ENCODE measurements at places on chromosomes 6 and 20.

DNA sequence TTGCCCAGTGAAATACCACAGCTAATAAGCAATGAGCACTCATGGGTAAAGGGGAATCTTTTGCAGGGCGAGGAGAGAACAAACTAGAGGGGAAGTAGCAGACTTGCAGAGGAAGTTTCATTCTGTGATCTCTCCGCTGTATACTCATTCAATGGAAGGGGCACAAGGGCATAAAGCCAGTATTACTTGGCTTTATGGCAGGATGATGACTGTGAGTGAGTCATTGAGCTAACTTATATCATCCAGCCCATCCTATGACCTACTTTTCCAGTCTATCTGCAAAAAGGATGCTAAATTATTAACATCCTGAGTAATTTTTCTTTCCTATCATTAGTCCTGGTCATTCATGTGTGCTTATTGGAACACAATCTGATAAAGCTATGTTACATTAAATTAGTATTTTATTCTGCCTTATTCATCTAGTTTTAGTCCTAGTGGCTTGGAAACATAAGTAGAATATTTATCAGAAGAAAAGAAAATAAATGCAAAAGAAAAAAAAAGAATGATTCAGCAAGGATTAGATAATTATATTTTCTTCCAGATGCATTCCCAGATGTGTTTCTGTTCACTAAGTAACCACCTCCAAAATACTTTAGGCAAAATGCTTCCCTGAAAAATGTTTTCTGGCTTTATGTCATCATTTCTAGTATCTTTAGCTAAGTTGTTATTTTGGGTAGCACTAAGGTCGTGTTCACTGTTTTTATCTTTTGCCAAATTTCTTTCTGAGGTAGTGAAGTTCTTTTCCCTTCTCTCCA is 471.7 kb downstream of the CDKAL1 start:
- no peak for DNase-seq

DNA sequence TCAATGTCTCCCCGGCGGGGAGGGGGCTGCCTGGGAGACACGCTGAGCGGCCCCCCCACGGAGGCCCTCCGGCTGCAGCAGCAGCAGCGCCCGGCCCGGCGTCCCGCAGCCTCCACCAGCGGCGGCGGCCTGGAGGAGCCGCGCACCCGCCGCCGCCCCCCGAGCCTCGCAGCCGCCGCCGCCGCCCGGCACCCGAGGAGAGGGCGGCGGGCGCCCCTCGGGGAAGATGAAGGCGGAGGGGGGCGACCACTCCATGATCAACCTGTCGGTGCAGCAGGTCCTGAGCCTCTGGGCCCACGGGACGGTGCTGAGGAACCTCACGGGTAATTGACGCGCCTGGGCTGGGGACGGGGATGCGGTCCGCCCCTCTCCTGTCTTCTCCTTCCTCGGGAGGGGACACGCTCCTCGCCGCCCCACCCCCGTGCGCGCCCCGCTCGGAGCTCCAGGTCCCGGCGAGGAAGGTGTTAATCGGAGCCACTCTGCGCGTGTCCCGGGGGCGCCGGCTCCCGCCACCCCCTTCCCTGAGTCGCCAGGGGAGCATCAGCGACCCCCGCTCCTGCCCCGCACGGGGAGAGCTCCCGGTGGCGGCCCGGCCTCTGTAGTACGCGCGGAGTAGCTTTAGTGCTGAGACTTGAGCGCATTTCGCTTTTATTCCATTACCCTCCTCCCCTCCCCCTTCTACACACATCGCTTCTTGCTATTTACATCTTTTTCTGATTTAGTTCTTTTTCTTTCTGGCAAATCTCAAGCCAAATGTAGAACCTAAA is 686 bp downstream of the TMEM170B start:
- DNase-seq: peak; percentile 36

- no peak for DNase-seq
Observed at GRCh38 chr6:143000811-143001210, 55.8 kb upstream of the HIVEP2 start.

GRCh38 chr20:32160341-32160740 is 47.2 kb downstream of the PLAGL2 start:
- DNase-seq: no peak

- no peak for DNase-seq
Observed at GRCh38 chr6:43913375-43914271, 143.6 kb downstream of the VEGFA start.

DNA sequence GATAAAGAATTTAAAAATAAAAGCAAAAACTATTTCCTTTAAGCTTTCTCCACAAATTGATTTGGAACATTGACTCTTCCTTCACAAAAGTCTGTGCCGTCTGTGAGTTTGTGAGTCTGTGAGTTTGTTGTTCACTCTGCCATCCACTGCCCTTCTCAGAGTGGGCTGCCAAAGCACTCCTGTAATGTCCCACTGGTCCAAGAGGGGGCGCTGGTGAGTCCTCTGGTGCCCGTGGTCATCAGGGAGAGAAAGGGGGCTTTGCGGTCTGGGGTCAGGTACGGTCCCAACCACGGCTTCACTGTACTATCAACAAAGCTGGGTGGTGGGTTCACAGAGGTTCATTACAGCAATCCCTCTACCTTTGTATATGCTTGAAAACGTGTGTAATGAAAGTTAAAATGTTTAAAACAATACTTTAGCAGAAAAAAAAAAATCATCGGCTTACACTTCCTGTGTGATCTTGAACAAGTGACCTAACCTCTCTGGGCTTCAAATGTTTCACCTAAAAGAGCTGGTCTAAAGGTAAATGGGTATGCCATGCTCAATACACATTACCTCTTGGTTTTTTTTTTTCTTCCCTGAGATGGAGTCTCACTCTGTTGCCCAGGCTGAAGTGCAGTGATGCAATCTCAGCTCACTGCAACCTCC is 5.6 kb upstream of the ANKRD60 start:
- peak; percentile 49 for DNase-seq

DNA sequence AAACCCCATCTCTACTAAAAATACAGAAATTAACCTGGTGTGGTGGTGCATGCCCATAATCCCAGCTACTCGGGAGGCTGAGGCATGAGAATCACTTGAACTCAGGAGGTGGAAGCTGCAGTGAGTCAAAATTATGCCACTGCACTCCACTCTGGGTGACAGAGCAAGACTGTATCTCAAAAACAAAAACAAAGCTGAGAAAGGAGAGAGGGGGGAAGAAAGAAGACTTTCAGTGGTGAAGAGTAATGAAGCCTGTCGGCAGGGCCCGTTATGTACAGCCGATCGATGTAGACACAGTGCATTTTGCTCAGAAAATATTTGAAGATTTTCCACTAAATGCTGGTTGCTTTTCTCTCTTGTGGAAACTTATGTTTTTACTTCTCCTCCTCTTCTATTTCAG is 13.8 kb downstream of the VAPB start:
- DNase-seq: no peak

DNA sequence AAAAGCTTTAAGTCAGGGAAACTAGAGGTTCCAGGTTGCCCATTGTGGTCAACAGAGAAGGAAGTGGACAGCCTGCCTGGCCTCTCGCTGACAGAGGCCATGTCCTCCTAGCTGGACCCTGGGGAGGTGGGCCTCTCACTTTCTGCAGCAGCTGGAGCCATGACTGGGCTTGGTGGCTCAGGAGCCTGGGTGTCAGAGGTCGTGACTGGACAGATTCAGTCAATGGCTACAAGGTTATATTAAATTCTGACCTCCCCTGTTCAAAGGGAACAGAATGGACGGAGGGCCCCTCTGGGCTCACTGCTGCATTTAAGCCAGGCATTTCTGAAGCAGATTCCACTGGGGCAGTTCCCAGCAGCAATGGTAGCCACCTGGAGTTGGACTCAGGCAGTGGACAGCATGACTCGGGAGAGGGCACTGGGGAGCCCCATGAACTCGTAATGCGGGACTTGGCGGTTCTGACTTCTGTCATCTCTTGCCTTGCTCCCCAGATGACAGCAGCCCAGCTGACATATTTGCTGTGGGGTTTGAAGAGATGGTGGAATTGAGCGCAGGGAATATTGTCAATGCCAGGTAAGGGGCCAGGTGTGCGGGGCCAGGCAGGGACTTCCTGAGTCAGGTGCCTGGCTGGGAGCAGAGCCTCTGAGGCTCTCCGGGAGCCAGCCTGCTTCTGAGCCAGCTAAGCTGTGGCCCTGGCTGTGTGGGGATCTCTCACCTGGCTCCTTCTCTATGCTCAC is 86.7 kb downstream of the SYNJ2 start:
- no peak for DNase-seq

DNA sequence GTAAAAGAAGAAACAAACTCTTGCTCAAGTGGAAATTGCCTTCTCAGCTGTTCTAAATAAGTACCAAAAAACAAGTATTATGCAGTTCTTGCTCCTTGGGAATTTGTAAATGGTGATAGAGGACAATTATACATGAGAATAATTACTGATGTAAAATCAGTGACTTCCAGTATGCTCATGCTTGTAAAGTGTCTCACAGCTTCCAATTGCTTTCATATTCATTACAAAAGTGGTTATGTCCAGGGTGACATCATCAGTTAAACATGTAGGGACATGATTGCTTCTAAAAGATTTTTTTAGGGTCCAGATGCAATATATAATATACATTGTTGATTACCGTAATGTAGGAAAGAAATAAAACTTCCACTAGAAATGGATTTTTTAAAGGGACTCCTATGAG is 122.8 kb upstream of the B3GAT2 start:
- DNase-seq: no peak

- no peak for DNase-seq
Observed at GRCh38 chr6:3119040-3119723, 671 bp downstream of the BPHL start.

- DNase-seq: peak; percentile 17
Observed at GRCh38 chr20:44218446-44218845, 7.9 kb upstream of the OSER1 start.

GRCh38 chr6:170102582-170103481 is 188.0 kb downstream of the DLL1 start:
- no peak for DNase-seq

- no peak for DNase-seq
Observed at GRCh38 chr6:113050979-113051378, 703.8 kb downstream of the RFPL4B start.

DNA sequence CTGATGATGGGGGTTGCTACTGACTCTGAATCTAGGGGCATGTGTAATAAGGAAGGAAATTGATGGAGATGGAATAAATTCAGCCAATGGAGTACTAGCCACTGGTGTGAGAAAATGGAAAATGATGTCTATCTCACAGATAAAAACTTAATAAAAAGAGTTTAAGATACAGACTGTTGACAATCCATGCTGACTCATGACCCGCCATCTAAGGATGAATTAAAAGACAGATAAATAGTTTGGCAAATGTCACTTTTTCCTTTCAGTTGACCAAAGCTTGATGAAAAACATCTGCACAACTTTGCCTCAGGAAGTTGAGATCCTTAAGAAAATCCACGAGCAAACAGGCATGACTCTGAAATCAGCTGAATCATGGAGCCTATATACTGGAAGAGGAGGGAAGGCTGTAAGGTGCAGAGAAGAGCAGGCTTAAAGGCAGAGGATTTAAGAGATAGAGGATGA is 82.6 kb upstream of the BMP5 start:
- DNase-seq: no peak

- DNase-seq: no peak
Observed at GRCh38 chr20:62503401-62504178, 27.8 kb upstream of the GATA5 start.

Measured in activated naive CD8-positive, alpha-beta T cell treated with anti-CD3 and anti-CD28 coated beads for 36 hours (primary cell).